ENCODE measurements at places on chromosomes 2 and 18.

- DNase-seq, result no peak
Measured at GRCh38 chr2:241951920-241952319, 82.4 kb downstream of the RTP5 start.

GRCh38 chr2:202278036-202278760, 12.6 kb downstream of the NOP58 start:
- DNase-seq, result no peak

DNA sequence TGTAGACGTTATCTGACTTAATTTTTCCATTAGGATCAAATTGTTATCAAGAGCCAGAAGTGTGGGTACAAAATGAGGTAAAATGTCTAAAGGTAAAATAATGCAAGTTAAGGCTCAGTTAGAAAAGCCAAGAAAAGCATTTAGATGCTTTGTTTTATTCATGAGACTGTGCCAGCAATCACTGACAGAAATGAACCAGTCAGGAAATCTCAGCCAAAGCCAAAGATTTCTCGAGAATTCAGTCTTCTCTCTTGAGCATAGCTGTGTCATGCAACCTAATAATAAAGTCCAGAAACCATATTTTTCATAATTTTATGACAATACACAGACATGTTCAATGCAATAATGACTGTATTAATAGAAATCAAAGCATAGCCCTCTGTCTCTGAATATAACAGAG, 43.5 kb upstream of the ZNF397 start:
- DNase-seq, result no peak

DNA sequence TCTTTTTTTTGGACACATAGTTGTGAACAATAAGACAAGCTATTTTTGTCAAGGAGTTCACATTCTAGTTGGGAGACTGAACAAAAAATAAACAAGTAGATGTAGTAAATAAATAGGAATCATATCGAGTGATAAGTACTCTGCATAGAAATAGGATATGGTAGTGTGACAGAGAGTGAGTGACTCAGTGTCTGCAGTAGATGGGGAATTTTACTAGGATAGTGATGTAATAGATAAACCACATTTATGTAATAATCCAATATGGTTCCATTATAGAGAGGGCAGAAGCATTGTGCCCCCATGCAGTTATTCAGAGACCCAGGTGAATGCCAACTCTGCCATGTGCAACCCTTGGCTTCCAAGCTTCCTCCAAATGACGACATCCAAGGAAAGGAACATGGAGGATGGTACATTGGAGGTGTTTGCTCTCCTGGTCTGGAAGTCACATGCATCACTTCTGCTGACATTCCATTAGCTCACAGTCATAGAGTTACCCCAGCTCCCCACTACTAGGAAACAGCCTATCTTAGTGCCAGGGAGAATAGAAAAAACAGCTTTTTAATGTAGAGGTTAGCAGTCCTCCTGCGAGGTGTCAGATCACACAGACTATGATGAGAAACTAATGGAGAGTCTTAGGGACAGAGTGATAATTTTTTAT, 595.4 kb downstream of the NYAP2 start:
- DNase-seq, result no peak

GRCh38 chr18:54671291-54671881, 80.3 kb downstream of the DYNAP start:
- DNase-seq, result no peak

GRCh38 chr2:239037559-239037910, 189.7 kb downstream of the TWIST2 start:
- no peak for DNase-seq

DNA sequence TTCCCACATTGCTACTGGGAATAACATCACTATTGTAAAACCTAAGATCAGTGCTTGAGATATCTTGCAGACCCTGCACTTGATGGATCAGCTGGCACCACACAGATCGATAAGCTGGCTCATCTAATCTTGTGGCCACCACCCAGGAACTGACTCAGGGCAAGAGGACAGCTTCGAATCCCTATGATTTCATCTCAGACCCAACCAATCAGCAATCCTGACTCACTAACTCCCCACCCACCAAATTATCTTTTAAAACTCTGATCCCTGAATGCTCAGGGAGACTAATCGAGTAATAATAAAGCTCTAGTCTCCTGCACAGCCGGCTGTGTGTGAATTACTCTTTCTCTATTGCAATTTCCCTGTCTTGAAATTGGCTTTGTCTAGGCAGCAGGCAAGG, 11.3 kb upstream of the TEX44 start:
- DNase-seq, result no peak

DNA sequence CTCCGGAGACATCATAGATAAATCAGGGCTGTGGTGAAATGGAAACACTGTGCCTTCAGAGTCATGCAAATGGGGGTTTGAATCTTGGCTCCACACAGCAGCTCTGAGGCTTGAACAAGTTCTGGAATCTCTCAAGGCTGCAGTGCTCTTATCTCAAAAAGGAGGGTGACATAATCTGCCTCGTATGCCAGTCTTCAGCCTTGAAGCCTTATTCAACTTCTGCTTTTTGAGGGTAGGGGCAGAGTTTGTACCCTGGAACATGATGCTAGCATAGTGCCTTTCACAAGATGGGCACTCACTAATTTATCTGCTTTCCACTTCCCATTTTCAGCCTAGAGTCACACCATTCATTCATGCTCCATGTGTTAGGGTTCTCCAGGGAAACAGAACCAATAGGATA, 42.3 kb downstream of the GATA6 start:
- DNase-seq, result no peak

GRCh38 chr2:58727981-58728656, 487.0 kb upstream of the FANCL start:
- no peak for DNase-seq

GRCh38 chr2:74721316-74721715, 67.3 kb downstream of the SEMA4F start:
- no peak for DNase-seq

DNA sequence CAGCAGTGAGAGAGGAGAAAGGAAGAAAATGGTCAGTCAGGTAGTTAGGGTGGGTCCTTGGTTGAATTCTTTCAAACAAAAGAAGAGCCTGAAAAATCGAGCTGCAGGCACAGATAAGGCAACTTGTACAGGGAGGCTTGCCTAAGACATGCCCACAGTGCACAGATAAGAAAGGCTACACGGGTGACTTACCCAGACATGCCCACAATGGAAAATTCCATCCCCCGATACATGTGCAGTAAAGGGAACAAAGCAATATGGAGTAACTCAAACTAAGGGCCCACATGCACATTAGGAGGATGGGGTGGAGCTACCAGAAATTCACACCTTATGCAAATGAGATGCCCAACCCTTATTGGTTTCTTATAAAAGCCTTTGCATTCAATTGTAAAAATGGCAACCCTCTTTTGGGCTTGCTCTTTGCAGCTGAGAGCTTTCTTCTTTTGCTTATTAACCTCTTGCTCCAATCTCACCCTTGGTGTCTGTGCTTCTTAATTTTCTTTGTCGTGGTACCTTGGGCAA, 110.3 kb upstream of the RMP24 start:
- DNase-seq, result no peak

- no peak for DNase-seq
Measured at GRCh38 chr2:100104718-100105677, 37.4 kb downstream of the AFF3 start.

DNA sequence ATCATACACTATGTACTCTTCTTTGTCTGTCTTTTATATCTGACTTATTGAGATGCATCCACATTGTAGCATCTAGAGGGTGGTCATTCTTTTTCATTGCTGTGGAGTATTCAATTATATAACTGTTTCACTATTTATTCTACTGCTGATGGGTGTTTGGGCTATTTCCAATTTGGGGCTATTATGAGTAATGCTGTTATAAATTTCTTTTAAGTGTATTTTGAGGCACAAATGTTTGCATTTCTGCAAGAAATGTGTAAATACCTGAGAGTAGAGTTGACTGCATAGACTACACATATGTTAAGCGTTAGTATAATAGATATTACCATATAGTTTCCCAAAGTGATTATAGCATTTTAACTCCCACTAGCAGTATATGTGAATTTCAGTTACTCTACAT, 26.9 kb upstream of the PPP1R1C start:
- DNase-seq, result no peak

- peak; percentile 15 for DNase-seq
Measured at GRCh38 chr2:232502911-232503808, 15.5 kb upstream of the ECEL1 start.

GRCh38 chr2:52269696-52270485, 1238.0 kb upstream of the NRXN1 start:
- DNase-seq, result no peak

DNA sequence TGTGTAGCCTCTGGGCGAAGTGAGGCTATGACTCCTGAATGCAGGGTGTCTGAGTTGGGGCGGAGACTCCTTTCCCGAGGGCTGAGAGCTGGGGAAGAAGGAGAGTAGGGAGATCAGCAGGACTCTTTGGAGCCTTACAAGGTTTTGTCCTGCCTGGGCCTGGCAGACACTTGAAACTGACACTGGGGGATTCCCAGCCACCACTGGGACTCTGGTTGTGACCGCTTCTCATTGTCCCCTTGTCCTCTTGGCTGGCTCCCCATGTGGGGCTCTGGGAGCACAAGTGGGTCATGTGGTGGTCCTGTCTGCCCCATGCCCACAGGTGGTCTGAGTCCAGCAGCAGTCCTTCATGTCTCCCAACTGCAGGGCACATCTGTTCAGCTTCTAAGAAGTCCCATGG, 78.2 kb upstream of the MGAT4A start:
- no peak for DNase-seq

- DNase-seq, result no peak
Measured at GRCh38 chr2:53545604-53546003, 222.0 kb upstream of the CHAC2 start.

- no peak for DNase-seq
Measured at GRCh38 chr2:188307850-188308283, 16.2 kb downstream of the GULP1 start.

DNA sequence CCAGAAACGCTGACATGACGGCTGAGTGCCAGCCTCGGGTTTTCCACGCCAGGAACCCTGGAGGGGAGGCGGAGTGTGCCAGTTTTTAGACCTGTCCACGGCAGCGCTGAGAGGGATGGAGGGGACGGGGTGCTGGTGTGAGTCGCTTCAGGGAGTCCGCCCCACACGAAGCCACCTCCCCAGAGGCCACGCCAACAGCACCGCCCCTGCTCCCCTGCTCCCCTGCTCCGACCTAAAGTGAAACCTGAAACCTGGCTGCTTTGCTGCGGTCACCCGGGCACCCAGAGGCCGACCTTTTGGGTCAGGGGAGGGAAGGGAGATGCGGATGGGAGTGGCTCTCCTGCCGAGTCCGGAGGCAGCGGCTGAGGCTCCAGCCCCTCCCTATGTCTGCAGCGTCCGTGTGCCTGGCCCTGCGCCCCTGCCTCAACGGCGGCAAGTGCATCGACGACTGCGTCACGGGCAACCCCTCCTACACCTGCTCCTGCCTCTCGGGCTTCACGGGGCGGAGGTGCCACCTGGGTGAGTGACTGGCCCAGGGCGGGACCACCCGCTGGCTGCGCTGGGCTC, 38.1 kb downstream of the SNED1 start:
- DNase-seq, result peak; percentile 60

DNA sequence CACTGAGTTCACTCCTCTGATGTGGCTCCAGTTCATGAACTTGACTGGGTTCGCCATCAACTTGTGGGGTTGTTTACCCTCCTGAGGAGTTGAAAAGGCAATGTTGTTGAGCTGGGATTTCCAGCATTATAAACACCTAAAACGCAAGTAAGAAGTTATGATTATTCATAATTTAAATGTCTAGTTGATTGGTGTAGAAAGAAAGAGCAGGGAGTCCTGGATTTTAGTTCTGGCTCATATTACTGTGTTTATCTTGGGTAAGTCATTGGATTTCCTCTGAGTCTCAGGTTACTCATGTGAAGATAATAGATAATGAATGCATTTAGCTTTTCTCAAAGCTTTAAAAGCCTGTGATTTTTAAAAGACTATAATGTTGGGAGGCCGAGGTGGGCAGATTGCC, 438.0 kb upstream of the CDH20 start:
- DNase-seq, result no peak

All from effector CD8-positive, alpha-beta T cell (primary cell).